ENCODE measurements at places on chromosomes 6 and 20.
A peak's percentile ranks its signal among the peaks of the same experiment; 100 is the strongest.

- DNase-seq = no peak
These were observed 116.8 kb downstream of the OTOR start for GRCh38 chr20:16864963-16865362.

GRCh38 chr6:23200946-23201345 is 631.6 kb downstream of the HDGFL1 start:
- DNase-seq = no peak

DNA sequence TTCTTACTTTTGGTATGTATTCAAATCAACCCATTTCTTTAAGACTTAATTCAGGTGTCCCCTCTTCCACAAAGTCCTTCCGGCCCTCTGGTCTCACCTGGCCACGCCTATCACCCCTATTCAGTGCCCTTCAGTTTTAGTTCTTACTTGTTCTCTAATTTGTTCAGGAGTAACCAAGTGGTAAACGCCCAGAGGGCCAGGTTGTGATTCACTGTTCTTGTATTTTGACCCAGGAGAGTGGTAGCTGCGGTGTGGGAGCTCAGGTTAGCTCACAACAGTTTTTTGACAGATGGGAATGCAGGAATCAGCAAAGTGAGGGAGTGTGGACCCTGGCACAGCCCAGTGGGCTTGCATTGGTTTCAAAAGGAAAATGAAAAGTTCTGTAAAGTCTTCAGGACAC is 81.7 kb upstream of the RIPOR2 start:
- no peak for DNase-seq

GRCh38 chr20:51888291-51888690 is 86.0 kb upstream of the SALL4 start:
- DNase-seq = no peak

- no peak for DNase-seq
These were observed 143.4 kb downstream of the MYB start for GRCh38 chr6:135324531-135324930.

GRCh38 chr6:109693111-109693510 is 2.0 kb downstream of the FIG4 start:
- no peak for DNase-seq

DNA sequence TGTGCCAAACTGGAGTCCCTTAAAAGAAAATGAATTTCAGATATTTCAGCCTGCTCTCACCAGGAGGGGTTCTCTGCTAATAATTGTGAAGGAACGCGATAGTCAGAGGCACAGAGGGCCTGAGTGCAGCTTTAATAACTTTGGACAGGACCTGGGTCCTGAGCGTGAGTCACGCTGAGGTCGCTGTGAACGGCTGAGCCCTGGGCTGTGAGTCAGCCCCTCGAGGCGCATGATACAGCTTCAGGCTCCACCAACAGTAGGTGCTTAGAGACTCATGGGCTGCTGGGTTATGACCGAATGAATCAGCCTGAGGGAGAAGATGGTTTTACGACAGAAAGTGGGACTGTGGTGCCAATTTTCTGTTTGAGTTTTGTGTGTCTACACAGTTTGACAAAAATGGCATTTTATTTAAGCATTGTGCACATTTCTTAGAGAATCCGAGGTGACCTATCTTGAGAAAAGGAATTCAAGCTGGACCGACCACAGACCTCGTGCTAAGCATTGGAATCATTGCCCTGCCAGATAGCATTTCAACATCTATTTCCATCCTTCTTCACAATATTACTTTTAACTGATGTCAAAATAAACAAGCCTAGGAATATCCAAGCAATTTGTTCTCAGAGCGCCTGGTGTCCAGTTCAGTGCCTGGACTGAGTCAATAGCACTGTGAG is 183.0 kb downstream of the THBS2 start:
- DNase-seq = peak; percentile 97

- peak; percentile 88 for DNase-seq
These were observed 1.5 kb downstream of the COL12A1 start for GRCh38 chr6:75204217-75204958.

- DNase-seq = no peak
These were observed 15.6 kb upstream of the CMTR1 start for GRCh38 chr6:37417393-37417792.

- DNase-seq = no peak
These were observed 44.3 kb downstream of the EZR start for GRCh38 chr6:158774717-158775449.

DNA sequence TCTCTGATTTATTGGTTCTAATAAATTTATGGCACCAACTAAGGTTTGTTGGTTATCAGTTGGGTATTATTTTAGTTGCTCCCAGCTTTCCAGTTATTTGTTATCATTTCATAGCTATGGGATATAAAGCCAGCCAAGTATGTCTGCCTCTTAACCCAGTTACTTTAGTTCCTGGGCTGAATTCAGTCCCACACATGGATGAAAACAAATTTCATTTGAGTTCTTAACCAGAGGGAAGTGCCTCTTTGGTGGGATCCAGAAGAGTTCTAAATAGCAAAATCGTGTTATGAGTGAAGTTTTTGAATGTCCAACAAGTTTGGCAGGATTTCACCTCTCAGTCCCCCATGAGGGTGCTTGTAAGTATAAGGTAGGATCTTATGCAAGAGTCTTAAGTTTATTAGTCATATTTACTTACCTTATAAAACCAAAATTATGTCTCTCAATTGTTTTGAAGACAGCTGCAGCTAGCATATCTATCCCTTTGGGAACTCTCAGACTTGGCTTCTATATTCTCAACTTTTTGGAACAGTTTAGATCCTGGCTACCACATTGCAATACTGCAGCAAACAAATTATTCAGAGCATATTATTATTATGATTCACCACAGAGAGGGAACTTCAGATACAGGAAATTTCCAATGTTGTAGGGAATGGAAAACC is 683.6 kb downstream of the BCKDHB start:
- DNase-seq = no peak

- DNase-seq = peak; percentile 24
These were observed 39.2 kb downstream of the DYNLT1 start for GRCh38 chr6:158605266-158605878.

DNA sequence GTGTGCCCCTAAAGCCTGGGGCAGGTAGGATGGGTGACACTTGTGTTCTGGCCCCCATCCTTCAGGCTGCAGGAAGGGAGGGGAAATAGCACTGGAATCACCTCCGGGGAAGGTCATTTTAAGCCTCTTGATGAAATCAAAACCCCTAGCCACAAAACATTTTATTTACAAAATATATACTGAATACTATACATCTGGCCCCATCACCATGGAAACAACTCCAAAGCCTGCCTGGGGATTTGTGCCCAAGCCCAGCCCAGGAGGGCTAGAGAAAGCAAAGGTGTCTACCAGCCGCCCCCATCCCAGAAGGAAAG is 2.6 kb downstream of the SMIM29 start:
- no peak for DNase-seq

GRCh38 chr6:118528129-118528528 is 20.0 kb upstream of the PLN start:
- no peak for DNase-seq

DNA sequence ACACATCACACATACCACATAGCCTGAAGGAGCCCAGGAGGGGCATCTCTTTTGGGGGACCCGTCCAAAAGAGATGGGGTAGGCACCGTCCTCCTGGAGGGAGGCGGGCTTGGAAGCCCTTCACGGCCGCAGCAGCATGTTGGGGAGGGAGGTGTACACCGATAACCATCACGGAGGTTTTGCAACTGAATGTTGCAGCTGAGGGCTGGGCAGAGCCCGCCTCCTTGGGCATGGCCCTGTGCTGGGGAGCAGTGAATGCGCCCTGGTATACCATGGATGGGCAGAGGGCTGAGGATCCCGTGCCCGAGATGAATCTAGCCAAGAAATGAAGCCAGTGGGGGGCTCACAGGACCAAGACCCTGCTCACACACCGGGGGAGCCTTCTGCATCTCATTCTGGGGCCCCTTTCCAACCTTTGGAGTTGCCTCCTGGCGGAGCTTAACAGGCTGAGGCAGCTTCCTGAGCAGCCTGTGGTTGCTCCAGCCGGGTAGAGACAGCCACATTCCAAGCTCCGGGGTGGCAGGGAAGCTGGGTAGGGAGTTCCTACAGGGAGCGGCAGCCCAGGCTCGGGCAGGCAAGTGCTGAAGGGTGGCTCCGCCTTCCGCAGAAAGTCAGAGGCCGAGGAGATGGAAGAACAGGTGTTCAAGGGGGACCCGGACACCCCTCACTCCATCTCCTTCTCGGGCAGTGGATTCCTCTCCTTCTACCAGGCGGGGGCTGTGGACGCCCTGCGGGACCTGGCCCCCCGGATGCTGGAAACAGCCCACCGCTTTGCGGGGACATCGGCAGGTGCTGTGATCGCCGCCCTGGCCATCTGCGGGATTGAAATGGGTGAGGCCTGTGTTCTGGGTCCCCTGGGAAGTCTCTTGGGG is at the start of gene PNPLA1:
Gene PNPLA1 (plus strand): TSS at position 227 of the 872 bp plus-strand sequence. CDS start 400 bp downstream, at position 627.
- no peak for DNase-seq

- no peak for DNase-seq
These were observed 66.2 kb downstream of the ABHD12 start for GRCh38 chr20:25324412-25324811.

- no peak for DNase-seq
These were observed 171.4 kb downstream of the SOX4 start for GRCh38 chr6:21764989-21765388.

DNA sequence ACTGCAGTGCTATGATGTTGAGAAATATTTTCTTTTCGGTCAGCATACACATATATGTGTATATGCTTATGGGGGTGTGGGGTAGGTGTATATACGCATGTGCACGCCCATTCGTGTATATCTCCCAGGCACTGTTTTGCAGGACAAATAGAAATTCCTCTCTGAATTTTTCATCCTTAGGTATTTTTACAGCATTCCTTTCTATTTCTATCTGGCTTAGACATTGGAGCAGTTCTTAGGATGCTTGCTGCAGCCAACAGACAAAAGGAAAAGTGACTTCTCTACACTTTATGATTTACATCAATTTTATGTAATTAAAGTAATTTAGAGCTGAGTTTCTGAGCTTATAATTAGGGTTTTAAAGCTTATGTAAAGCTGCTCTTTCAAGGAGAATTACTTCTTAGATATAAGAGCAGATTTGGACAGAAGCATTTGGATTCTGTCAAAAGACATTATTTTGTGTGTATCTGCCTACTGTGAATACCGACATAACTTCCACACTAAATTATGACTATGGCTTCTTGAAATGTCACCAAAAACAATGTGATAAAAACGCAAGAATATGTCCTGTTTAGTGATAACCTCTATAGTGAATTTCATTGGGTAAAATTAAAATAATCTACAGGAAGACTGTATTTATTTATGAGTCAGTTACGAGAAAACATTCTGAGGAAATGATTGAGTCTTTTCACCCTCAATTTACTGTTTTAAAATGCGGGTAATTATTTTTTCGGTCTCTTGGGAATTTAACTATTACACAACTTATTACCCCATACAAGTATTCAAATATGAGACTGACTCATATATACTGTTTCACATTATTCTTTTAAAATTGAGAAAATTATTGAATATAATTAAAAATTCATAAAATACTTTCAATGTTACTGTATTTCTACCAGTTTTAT is 21.3 kb upstream of the CEP43 start:
- DNase-seq = no peak

DNA sequence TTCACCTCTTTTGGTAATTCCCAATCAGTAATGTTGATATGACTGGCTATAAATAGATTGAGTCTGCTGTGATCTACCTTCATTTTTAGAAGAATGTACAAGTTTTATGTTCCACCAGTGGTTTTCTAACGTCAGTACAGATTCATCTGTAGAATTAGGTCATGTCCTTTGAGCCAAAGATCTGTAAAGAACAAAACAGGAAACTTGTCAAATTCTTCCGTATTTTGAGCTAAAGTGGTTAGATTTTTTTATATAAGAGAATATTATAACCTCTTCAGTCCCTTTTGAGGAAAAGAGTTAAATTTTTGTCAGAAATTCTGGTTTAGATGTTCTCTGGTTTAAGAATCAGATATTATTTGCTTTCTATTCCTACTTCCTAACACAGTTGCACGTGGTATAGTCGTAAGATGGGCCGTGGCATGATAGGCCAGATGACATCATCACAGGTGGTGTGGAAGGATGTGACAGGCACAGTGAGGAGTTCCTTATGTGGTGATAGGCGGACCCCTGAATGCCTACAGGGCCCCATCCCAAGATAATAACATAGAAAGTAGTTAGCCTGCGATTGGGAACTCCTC is 62.3 kb downstream of the SNX9 start:
- DNase-seq = no peak

DNA sequence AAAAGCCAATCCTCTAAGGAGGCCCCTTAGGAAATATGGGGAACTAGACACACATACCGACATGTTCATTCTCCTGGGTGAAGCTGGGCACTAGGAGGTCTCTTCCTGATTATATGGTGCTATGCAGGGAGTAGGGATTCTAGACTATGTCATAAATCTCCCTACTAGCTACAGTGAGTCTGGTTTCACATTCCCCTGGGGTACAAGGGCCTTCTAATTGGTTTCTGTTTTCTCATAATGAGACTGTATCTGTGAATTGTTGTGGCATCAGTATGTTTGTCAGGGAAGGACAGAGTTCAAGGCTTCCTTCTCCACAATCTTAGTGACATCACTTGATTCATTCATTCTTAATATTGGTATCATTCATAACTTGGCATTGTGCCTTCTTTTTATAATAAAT is 103.5 kb downstream of the TINAG start:
- DNase-seq = no peak

DNA sequence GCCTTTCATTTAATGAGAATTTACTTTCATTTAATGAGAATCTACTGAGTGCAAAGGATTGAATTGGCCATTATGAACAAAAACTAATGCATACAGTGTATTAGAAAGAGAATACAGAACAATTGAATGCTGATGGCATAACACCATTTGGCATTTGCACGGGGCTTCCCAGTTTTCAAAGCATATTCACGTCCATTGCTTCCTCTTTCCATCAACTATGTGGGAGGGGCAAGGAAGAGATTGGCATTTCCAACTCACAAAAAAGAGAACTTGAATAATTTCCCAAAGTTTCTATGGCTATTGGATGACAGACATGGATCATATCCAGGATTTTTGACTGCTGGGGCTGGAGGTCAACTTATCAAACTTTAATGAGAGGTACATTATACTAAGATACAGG is 23.2 kb upstream of the ARG1 start:
- no peak for DNase-seq

GRCh38 chr20:44336086-44336485 is 757 bp upstream of the R3HDML start:
- no peak for DNase-seq

DNA sequence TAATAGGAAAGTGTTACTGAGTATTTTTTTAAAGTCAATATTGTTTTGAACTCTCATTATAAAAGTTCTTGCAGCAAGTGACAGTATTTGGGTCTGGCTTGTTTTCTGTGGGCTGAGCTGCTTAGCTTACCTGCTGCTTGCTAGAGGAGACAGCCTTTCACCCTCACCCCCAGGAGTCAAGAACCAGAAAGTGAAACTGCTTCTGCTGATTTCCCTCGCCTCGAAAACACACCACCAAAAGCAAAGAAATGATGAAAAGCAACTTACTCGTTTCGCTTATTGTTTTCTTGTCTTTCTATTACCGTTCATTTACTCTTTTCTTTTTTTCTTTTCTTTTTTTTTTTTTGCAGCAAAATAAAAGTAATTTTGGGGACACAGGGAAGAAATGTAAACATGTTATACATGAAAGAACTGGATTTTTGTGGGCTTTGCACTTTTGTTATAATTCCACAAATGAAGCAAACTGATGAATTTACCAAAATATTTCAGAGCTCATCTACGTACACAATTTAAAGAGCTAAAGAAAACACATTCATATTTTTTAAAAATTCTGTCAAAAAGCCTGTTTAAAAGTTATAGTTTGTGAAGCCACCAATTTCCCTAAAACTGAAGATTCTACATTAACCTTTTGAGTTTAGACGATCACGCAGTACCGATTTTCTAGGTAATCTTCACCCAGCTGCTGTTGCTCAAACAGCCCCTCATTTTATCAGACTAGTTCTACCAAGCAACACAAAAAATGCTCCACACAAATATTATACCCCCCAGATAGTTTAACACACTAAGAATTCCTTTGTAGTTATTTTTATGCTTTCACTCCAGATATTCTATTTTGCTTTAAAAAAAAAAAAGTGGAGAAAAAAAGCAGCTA is 1.7 kb downstream of the SCML4 start:
- DNase-seq = no peak

Measured in AG09319 (cell line).